ENCODE measurements at places on chromosomes 2 and 18.

- no peaks in the 10 kb centered on the region for H3K27me3 ChIP-seq
- no peak overlapping the region for H3K27ac ChIP-seq
- H3K4me1 ChIP-seq: no peaks in the 10 kb centered on the region
- no peak for DNase-seq
These were observed 17.8 kb upstream of the TMEM18 start for GRCh38 chr2:694906-695510.

DNA sequence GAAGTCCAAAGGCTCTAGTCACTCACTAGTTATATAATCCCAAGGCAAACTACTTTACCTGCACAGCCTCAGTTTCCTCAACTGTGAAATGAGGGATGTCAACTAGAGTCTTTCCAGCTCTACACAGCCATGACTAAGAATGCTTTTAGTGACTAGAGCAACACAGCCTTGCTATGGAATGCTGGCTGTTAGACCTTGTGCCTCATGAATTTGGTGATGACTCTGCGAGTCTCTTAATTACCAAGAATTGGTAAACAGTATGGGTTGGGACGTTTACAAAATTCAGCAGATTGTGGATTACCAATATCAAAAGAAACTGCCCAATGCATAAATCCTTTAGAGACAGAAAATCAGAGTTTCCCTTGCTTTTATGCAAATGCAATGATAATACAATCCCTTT, 163.7 kb downstream of the ASXL3 start:
- H3K27me3 ChIP-seq: no peaks in the 10 kb centered on the region
- H3K4me3 ChIP-seq: no peak overlapping the region
- no peaks in the 10 kb centered on the region for H3K36me3 ChIP-seq
- H3K4me1 ChIP-seq: no peaks in the 10 kb centered on the region
- DNase-seq: no peak

GRCh38 chr18:75110846-75111415, 98.0 kb downstream of the PTGR3 start:
- H3K27ac ChIP-seq: no peak overlapping the region
- H3K4me3 ChIP-seq: no peak overlapping the region
- H3K36me3 ChIP-seq: no peaks in the 10 kb centered on the region
- DNase-seq: no peak
- H3K27me3 ChIP-seq: peaks cover 4% of the 10 kb centered on the region

DNA sequence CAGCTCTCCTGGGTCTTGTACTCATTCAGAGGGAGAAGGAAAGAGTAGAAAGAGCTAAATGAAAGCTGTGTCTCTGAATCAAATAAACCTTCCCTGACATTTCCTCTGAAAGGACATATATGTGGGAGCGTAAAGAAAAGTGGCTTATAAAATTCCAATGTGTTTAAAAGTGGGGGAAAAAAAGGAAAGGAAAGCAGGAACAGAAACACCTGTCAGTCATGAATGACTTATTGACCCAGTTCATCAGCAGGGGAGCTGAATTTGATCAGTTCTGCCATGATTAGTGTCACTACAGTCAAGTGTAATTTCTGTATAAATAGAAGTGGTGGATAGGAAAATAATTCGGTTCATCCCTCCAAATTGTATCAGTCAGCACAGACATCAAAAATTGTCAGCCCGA, 382.5 kb downstream of the ERBB4 start:
- no peaks in the 10 kb centered on the region for H3K27me3 ChIP-seq
- no peak overlapping the region for H3K27ac ChIP-seq
- H3K4me1 ChIP-seq: no peaks in the 10 kb centered on the region
- H3K36me3 ChIP-seq: no peaks in the 10 kb centered on the region
- no peak for DNase-seq

DNA sequence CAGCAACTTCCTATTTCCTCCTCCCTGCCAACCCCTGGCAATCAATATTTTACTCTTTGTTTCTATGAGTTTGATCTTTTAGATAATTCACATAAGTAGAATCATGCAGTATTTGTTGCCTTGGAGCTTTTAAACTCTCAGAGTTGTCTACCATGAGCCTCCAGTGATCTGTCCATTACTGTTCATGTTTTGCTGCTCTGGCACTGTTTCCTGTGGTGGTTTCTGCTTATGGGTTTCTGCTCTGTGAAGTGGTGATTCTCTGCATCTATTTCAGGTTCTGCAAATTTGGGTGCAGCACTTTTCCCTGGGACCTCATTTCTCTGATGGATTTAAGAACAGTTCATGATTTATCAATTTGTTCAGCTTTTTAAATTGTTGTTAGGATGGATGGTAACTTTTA, 908.1 kb upstream of the FANCL start:
- no peaks in the 10 kb centered on the region for H3K4me1 ChIP-seq
- no peaks in the 10 kb centered on the region for H3K27me3 ChIP-seq
- H3K27ac ChIP-seq: no peak overlapping the region
- DNase-seq: no peak
- H3K4me3 ChIP-seq: no peak overlapping the region

GRCh38 chr2:215830304-215830703, 183.0 kb downstream of the MREG start:
- no peaks in the 10 kb centered on the region for H3K27me3 ChIP-seq
- H3K36me3 ChIP-seq: no peaks in the 10 kb centered on the region
- no peak for DNase-seq
- no peak overlapping the region for H3K27ac ChIP-seq

- H3K36me3 ChIP-seq: no peaks in the 10 kb centered on the region
- H3K27me3 ChIP-seq: no peaks in the 10 kb centered on the region
- no peaks in the 10 kb centered on the region for H3K4me1 ChIP-seq
- H3K4me3 ChIP-seq: peak within 1 kb of the TSS; percentile 64
- peak; percentile 96 for DNase-seq
- H3K27ac ChIP-seq: peak within 1 kb of the TSS; percentile 54
These were observed at the start of gene SEMA4F for GRCh38 chr2:74653985-74654882. SEMA4F (plus strand) TSS chr2:74654247; CDS start chr2:74654377, 130 bp downstream.

DNA sequence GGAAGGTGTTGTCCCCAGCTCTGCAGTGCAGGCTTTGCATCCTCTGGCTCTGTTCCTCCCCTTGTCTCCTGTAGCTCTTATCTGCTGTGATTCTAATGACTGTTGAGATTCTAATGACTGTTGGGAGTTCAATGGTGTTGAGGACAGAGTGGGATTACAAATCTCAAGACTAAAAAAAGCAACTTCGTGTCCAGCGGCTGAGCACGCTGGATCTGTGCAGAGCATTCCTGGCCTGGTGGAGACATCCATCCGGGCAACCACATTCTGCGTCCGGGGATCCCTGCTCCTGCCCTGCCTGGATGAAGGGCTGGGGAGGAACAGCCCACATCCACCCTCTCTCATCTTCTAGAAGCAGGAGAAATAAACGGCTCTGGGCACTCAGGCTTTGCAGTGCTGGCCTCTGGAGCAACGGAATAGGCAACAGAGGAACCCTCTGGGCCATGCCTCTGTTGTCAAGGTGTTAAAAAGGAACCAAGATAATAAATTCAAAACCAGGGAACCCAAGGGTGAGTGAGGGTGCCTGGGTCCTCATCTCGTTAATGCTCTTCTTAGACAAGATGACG, 106.7 kb upstream of the ASB18 start:
- DNase-seq: no peak
- no peaks in the 10 kb centered on the region for H3K4me1 ChIP-seq
- no peak overlapping the region for H3K4me3 ChIP-seq
- H3K27me3 ChIP-seq: no peaks in the 10 kb centered on the region
- H3K36me3 ChIP-seq: no peaks in the 10 kb centered on the region

DNA sequence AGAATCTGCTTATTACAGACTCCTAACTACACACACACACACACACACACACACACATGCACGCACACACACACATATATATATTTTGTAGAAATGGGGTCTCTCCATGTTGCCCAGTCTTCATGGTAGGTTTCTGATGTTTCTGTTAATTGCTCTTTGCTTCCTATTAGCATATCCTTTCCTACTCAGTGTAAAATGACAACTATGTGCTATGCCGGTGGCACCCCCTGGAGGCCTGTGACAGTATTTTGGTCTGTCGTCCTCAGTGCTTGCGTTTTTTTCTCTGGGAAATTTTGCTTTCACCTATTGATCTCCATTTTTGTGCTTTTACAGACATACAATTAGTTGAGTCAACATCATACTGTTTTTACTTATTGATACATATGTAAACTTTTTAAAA, 322.1 kb downstream of the LRRTM1 start:
- no peak for DNase-seq
- no peak overlapping the region for H3K27ac ChIP-seq
- H3K4me1 ChIP-seq: no peaks in the 10 kb centered on the region

GRCh38 chr2:15745350-15745749, 153.7 kb downstream of the DDX1 start:
- no peaks in the 10 kb centered on the region for H3K36me3 ChIP-seq
- H3K4me1 ChIP-seq: no peaks in the 10 kb centered on the region
- no peak for DNase-seq
- H3K4me3 ChIP-seq: no peak overlapping the region
- peaks cover 6% of the 10 kb centered on the region for H3K27me3 ChIP-seq
- no peak overlapping the region for H3K27ac ChIP-seq

Data from breast epithelium (tissue), 4 donors.